Activated CD4-positive, alpha-beta T cell treated with anti-CD3 and anti-CD28 coated beads, Interleukin-2, Interleukin-4, amounts not matched to agents 100 ng/mL and 50 ng/mL, durations not matched to agents 16 hours and 8 hours (primary cell): ENCODE measurements at places on chromosomes 1 and 21.
A peak's percentile ranks its signal among the peaks of the same experiment; 100 is the strongest.

GRCh38 chr1:13779930-13780329 is 79.9 kb downstream of the PRDM2 start:
- no peak for DNase-seq

DNA sequence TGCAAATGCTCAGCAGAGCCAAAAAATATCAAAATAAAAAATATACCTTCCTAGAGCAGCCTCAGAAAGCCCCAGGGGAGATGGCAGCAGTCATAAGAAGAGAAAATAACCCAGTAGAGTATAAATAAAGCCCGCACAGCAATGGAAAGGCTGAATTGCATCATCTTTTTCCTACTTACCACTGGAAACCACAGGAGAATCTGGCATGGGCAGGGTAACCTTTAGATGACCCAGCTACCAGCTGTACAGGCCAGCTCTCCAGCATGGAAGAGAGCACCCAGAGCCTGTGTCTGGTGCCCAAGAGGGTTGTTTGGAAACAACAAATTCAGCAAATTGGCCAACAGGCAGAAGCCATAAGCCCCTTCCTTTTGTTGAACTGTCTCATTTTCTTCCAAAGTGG is 253.1 kb downstream of the OMA1 start:
- DNase-seq = no peak

DNA sequence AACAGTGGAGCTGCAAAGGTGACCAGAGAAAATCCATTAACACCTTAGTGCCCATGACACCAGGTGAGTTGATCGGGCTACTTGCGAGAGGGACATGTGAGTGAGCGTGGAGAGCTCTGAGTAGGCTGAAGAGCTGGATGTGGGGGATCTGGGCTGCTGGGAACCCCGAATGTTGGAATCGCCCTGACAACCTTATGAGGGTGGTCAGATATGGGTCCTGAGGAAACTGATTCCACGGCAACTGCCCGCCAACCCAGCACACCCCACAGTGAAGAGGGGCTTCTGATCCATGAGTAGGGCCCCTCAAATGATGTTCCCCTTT is 705 bp upstream of the QSOX1 start:
- no peak for DNase-seq

- no peak for DNase-seq
Observed at GRCh38 chr21:38504066-38504465, 5.8 kb upstream of the ERG start.

DNA sequence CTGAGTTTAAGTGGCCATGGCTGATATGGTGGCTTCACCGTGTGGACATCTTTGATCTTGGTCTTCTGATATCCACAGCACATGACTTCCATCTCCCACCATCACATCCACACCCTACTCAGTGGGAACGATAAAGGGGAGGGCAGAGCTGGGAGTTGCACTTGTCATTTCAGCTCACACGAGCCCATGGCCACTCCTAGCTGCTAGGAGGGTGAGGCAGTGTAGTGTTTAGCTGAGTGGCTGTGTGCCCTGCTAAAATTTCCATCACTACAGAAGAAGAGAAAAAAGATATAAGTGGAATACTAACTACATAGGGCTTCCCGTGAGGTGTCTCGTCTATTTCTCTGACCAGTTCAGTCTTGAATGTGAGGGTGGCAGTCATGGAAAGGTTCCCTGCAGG is 123.3 kb upstream of the EDN2 start:
- no peak for DNase-seq

GRCh38 chr1:9466780-9467758 is 72.2 kb upstream of the SLC25A33 start:
- DNase-seq = no peak

- DNase-seq = no peak
Observed at GRCh38 chr1:43044572-43045361, 86.1 kb upstream of the SLC2A1 start.

DNA sequence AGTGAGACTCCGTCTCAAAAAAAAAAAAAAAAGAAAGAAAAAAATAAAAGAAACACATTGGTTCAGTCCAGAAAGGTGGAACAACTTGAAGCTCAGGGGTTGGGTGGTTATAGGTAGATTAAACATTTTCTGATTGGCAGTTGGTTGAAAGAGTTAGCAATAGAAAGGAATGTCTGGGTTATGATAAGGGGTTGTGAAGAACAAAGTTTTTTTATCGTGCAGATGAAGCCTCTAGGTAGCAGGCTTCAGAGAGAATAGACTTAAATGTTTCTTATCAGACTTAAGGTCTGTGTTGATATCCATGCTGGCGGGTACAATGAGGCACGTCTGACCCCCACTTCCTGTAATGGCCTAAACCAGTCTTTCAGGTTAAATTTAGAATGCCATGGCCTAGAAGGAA is 45.0 kb upstream of the PDE9A start:
- no peak for DNase-seq

DNA sequence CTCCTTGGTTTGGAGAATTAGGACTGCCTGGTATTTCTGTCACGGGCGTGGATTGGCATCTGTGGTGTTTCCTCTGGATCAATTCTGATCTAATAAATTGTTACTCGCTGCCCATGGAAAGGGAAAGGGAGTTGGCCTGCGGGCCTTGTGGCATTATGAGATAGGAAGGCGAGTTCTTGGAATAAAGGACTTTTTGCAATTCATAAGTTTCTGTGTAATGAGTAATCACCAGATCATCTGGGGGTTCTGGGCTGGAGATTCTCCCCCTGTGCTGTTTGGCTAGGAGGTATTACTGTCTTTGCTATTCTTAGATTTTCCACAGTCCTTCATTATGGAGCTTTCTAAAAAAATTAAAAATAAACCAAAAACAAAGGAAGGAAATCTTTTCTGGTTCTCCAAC is 315.9 kb downstream of the CAMTA1 start:
- no peak for DNase-seq

DNA sequence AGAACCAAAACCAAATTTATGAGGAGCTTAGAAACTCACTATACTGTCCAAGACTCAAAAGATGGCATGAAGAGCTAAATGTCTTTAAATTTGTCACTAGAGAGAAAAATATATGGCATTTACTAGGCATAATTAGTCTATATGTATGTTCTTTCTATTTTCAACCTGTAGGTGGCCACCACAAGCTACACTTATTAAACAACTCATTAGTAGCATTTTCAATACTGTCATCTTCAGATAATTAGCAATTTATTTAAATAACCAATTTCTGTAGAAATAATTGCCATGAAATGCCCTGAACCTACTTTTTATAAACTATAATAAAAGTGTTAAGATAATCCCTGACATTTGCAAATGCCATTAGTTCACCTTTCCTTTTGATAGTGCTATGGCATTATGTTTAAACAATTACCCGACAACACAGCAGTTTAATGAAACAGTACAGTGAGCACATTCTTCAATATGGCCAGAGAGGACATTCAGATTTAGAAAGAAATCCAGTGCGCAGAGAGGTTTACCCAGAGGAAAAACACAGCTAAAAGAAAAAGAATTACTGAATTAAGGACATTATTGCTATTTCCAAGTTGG is 522.5 kb downstream of the PTBP2 start:
- DNase-seq = peak; percentile 6

GRCh38 chr1:231958448-231958847 is 331.9 kb downstream of the DISC1 start:
- DNase-seq = no peak

DNA sequence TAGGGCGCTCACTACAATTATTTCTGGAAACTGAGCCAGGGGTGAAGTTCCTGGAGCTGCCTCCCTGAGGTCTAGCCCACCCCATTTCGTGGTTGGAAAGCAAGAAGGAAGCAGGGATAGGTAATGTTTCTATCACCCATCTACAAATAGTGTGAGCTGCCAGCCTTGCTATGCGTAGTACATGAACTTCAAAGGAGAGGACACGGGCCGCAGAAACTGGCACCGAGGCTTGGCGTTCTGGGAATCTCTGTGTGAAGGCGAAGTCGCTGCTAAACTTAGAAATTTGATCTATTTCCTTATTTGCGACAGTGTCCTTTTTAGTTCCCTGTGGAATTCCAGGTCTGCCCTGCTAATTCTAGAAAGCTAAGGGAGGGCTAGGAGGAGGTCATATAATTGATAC is 49.6 kb upstream of the NTPCR start:
- DNase-seq = no peak

GRCh38 chr1:184771190-184771691 is 16.6 kb upstream of the EDEM3 start:
- no peak for DNase-seq

GRCh38 chr1:16116002-16116401 is 39.9 kb downstream of the EPHA2 start:
- DNase-seq = no peak

DNA sequence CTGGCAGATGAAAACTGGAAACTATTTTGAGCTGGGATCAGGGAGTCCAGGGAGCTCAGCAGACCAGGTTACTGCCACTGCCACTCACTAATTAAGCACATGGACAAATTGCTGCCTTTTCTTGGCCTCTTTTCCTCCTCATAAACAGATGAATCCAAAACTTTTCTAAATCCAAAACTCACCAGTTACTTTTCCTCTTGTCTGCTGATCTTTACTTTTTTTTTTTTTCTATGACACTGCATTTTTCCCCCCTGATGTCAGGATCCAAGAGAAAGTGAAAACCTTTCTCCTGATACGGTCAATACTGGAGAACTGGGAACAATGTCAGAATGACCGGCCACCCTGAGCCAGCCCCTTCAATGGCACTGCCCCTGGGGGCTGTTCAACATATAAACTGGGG is 405.8 kb downstream of the DUSP10 start:
- no peak for DNase-seq

DNA sequence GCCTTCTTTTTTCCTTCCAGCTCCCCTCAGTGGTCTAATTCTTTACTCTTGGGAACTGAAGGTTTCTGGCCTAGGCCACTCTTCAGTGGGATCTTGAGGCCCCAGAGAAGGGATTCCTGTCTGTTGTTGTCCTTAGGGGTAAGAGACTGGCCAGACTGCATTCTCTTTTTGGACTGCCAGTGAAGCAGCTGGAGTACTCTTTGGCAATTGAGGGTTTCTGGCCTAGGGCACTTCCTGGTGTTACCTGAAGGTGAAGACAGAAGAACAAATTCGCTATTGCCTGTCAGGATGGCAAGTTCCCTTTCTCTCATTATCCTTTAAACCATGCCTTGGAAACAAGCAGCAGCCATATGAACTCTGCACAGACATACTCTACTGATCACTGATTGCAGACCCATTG is 286.6 kb upstream of the ZP4 start:
- DNase-seq = no peak

- no peak for DNase-seq
Observed at GRCh38 chr1:74317663-74318062, 82.5 kb downstream of the TNNI3K start.

GRCh38 chr1:107175102-107175909 is 34.5 kb downstream of the NTNG1 start:
- DNase-seq = no peak

DNA sequence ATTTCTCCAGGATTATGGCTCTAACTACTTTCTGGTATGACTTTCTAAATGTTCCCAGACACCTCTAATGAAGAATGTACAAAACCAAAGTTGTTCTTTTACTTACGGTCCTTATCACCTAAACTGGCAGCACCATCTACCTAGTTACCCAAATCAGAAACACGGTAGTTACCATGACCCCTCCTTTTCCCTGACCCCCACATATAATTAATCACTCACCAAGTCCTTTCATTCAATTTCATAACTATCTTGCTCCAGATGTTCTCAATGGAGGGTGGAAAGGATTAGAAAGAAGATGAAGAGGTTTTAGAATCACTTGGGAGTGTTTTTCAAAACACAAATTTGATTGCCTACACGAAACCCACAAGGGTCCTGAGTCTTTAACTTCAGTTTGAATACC is 98.0 kb downstream of the DENND1B start:
- no peak for DNase-seq

DNA sequence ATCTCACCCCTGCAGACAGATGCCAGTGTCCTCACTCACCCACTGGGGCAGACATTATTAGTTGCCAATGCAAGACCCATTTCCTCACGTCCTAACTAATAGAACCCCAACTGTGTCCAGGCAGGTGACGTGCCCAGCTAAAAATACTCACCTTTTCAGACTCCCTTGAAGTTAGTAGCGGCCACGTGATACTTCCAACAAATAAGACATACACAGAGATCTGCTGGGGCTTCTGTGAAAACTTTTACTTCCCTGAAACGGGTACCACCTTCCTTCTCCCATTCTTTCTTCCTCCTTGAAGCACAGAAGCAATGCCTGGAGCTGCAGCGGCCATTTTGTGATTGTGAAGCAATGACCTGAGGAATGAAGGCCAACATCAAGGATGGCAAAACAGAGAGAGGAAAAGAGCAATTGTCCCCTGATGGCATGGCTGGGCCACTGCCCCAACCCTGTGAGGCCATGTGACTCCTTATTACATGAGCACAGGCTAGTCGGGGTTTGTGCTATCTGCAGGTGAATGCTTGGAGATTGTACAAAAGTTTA is 74.4 kb upstream of the TMPRSS2 start:
- DNase-seq = no peak

- DNase-seq = no peak
Observed at GRCh38 chr1:117932576-117932975, 3.0 kb downstream of the WDR3 start.

DNA sequence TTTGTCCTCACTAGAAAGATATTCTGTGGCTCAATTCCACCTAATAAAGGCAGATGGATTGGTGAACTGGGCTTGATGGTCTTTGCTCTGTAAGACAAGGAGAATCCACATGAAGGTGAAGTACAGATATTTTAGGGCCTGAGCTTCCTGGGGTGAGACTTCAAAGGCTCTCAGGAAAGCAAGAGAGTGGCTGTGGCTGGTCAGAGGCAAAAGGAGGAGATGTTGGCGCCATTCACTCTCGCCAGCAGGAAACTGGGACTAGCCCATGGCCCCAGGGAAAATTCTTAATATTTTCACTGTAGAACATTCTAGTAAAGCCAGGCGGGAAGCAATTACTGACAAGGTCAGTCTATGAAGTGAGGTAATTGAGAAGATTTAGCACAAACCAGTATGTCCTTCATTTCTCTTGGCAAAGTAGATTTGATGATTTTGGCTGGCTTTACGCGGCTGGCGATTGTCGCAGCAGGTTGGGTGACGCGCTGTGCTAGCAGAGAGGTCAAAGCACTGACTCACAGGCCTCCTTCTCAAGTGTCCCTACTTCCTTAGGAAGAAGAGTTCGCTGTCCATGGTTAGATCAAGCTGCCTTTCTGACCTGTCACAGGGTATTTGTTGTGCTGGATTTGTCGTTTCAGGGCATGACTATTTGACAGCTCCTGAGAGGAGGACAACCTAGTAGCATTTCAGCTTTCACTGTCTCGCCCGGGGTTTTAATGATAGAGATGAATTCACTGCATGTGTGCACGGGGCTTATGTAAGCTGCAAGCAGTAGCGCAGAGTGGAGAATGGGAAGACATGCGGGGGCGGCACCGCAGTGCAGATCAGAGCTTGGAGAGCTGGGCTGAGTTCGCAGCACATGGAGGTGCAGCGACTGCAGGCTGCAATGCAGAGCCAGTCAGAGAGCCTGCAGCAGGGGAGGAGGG is 32.7 kb downstream of the XCL1 start:
- no peak for DNase-seq
